T-helper 17 cell (primary cell): ENCODE measurements at places on chromosomes 2 and 18.

GRCh38 chr2:149733936-149734685 is 146.5 kb upstream of the MMADHC start:
- DNase-seq: no peak

DNA sequence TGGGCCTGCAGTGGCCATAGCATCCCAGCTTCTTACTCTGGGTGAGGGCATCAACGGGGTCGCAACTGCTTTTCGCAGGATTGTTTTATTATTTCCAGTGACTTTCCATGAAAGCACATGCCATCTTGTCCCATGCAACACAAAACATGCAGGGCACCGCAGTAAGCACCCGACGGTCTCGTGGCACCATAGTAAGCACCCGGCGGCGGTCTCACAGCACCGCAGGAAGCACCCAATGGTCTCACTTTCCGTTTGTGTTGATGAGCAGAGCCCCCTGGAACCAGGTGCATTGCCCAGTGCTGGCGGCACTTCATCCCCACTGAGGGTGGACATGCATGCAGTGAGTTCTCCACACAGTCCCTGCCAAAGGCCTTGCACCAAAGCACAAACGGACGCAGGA is 271.9 kb downstream of the MYT1L start:
- no peak for DNase-seq

DNA sequence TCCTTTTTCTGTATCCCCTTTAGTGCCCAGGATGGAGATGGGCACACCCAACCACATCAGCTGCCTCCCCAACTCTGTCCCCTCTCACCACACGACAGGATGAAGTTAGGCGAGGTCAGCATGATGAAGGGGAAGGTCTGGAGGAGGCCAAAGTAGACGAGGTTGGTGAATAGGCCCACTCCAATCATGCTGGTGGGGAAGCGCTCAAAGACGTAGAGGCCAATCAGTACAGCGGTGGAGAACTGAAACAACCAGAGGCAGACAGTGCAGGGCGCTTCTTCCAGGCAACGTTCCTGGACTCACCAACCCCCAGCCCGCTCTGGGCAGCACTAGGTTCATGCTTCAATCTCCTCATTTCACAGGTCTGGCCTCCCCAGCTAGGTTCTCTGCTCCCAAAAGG is 2.9 kb downstream of the TEX261 start:
- no peak for DNase-seq

GRCh38 chr2:28623582-28624405 is 127.8 kb upstream of the PPP1CB start:
- no peak for DNase-seq

- no peak for DNase-seq
Observed at GRCh38 chr2:23235292-23235691, 149.7 kb upstream of the KLHL29 start.

- no peak for DNase-seq
Observed at GRCh38 chr18:43526426-43527145, 249.3 kb upstream of the SYT4 start.

GRCh38 chr2:48719480-48720177 is 35.9 kb downstream of the LHCGR start:
- DNase-seq: no peak

DNA sequence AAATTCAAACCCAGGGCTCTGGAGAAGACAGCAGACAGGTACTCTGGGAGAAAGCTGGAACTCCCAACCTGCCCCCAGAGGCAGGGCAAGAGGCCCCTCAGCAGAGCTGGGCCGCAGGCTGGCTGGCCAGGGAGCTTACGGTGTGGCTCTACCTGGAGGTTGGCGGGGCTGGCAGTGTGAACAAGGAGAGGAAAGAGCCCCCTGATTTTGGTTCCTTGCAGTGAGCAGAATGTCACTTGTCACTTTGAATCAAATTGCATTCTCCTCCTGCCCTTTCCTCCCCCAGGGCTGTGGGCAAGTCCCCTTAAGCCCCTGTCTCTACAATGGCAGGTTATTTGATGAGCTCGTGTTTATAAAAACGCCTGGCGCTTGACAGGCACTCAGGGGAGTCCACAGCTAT is 32.6 kb downstream of the MYO7B start:
- no peak for DNase-seq

- no peak for DNase-seq
Observed at GRCh38 chr2:73588177-73588576, 54.0 kb downstream of the NAT8 start.
